ENCODE measurements at places on chromosomes 7 and 10. TPM values are rescaled to one million over a fixed set of nuclear protein-coding genes. Genes with fewer than 3 reads are reported as not detected.
A peak's percentile ranks its signal among the peaks of the same experiment; 100 is the strongest.

GRCh38 chr10:34380856-34381255 lies 434.2 kb downstream of the PARD3 start:
- no peak overlapping the region for H3K4me3 ChIP-seq
- no peak for DNase-seq
- no peak overlapping the region for H3K27ac ChIP-seq
- H3K27me3 ChIP-seq = no peaks in the 10 kb centered on the region
- no peaks in the 10 kb centered on the region for H3K4me1 ChIP-seq
- H3K36me3 ChIP-seq = peaks cover 24% of the 10 kb centered on the region

DNA sequence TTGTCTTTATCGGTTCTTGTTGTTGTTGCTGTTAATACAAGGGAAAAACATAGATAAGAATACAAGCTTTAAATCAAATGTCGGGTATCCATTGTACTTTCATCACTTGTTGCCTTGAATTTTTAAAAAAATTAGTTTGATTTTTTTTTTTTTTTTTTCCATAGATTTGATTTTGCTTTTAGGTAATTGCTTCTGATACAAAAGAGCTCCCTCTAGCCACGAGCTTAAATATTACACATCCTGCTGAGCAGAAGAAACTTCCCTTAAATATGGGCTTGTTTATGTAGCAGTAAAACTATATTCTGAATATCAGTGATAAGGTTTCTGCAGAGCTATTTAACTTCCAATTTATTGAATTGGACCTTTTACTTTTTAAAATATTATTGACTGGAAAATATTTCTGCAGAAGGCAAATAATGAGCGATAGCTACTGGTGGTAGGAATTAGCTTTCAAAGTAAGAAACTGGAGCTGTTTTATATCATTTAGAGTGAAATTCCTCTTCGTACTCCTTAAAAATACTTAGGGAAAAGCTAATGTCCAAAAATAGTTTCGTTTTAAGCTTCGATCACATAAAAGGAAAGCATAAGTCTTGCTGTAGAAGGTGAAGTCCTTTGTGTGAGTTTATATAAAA lies 216.9 kb downstream of the POLR1F start:
- H3K27ac ChIP-seq = no peak overlapping the region
- no peaks in the 10 kb centered on the region for H3K4me1 ChIP-seq
- DNase-seq = peak; percentile 66
- H3K36me3 ChIP-seq = no peaks in the 10 kb centered on the region
- no peak overlapping the region for H3K4me3 ChIP-seq

DNA sequence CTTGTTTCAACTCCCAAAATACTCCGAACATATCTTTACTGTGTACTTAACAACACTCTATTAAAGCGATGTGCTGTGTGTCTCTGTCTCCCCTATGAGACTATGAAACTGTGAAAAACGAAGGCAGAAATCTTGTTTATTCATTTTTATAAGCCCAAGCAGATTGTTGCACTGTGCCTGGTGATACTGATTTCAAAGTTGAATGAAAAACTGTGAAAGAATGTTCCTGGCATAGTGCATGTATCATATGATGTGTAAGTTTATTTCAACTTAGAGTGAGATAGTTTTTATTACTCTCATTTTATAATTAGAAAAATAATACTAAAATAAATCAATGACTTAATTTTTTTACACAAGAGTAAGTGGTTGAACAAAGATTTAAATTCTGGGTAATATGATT lies 471.9 kb upstream of the PCDH15 start:
- no peak overlapping the region for H3K4me3 ChIP-seq
- DNase-seq = no peak
- no peaks in the 10 kb centered on the region for H3K36me3 ChIP-seq
- no peak overlapping the region for H3K27ac ChIP-seq

- no peak overlapping the region for H3K27ac ChIP-seq
- H3K4me3 ChIP-seq = no peak overlapping the region
- peaks cover 10% of the 10 kb centered on the region for H3K4me1 ChIP-seq
- H3K27me3 ChIP-seq = no peaks in the 10 kb centered on the region
- H3K36me3 ChIP-seq = no peaks in the 10 kb centered on the region
Measured at GRCh38 chr7:91633013-91633441, 247.5 kb downstream of the MTERF1 start.

The FKBP14 gene
- 9.0 TPM for total RNA-seq

The SAMD9L gene
- total RNA-seq = 2.8 TPM

DNA sequence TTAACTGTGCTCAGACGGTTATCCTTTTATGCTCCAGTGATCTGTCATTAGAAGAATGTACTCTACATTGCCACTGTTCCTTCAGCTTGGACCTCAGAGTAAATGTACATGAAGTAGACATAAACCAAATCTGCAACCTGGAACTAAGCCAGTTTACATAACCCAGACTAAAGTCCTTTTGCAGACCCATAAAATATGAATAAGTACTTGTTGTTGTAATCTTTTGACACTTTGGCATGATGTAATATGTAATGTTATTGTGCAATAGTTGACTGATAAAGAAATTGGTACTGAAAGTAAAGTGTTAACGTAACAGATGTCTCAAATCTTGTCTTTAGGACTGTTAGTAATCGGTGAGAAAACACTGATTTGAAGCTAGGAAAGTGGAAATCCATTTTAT lies 115.8 kb upstream of the SORCS1 start:
- no peaks in the 10 kb centered on the region for H3K4me1 ChIP-seq
- H3K27me3 ChIP-seq = no peaks in the 10 kb centered on the region
- no peak overlapping the region for H3K4me3 ChIP-seq
- no peak for DNase-seq

The AKR1D1 gene
- total RNA-seq = not detected

- no peak overlapping the region for H3K4me3 ChIP-seq
- DNase-seq = no peak
- H3K27ac ChIP-seq = no peak overlapping the region
- H3K36me3 ChIP-seq = no peaks in the 10 kb centered on the region
- H3K27me3 ChIP-seq = peaks cover 5% of the 10 kb centered on the region
Measured at GRCh38 chr7:123484199-123484598, 50.2 kb downstream of the IQUB start.

DNA sequence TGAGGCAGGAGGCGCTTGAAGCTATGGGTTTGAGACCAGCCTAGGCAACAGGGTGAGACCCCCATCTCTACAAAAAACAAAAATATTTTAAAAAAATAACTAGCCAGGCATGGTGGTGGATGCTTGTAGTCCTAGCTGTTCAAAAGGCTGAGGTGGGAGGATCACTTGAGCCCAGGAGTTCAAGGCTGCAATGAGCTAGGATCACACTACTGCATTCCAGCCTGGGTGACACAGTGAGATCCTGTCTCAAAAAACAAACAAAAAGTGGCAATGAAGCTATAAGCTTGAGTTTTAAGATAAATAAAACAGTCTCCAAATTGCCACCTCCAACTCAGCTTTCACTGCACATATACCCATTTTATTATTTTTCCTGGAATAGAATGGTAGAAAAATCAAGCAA lies 281.3 kb downstream of the IPMK start:
- no peak for DNase-seq
- H3K27me3 ChIP-seq = no peaks in the 10 kb centered on the region
- peaks cover 11% of the 10 kb centered on the region for H3K4me1 ChIP-seq
- H3K4me3 ChIP-seq = no peak overlapping the region
- H3K27ac ChIP-seq = no peak overlapping the region

GRCh38 chr7:87330316-87330715 lies 15.1 kb upstream of the CROT start:
- DNase-seq = peak; percentile 43
- H3K36me3 ChIP-seq = no peaks in the 10 kb centered on the region
- no peaks in the 10 kb centered on the region for H3K27me3 ChIP-seq
- no peaks in the 10 kb centered on the region for H3K4me1 ChIP-seq

DNA sequence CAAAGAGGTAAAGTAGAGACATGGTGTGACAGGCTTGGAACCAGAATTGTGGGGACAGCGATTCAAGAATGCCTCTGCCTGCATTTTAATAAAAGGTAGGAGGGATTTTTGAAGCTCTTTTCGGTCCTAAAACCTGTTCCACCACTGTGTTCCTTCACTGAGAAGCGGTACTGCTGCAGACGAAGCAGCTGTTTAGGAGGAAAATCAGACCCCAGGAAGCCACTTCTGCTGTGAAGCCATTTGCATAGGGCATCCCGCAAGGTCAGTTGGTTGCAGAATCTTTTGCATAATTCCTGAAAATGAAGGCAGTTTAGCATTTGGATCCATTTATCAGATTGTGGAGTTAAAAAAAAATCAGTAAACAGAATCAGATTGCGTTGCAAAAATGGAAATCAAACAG lies 183.3 kb upstream of the PRKCQ start:
- no peak overlapping the region for H3K4me3 ChIP-seq
- H3K27ac ChIP-seq = no peak overlapping the region
- DNase-seq = no peak
- no peaks in the 10 kb centered on the region for H3K36me3 ChIP-seq
- H3K27me3 ChIP-seq = no peaks in the 10 kb centered on the region

The FGFBP3 gene
- total RNA-seq = 0.69 TPM

The SIRT1 gene
- total RNA-seq = 20.8 TPM

GRCh38 chr10:114879541-114880158 lies 58.1 kb downstream of the FHIP2A start:
- no peaks in the 10 kb centered on the region for H3K4me1 ChIP-seq
- no peaks in the 10 kb centered on the region for H3K27me3 ChIP-seq
- no peaks in the 10 kb centered on the region for H3K36me3 ChIP-seq
- peak overlapping the region; percentile 42 for H3K4me3 ChIP-seq

The FAM221A gene
- total RNA-seq = 5.6 TPM

GRCh38 chr7:99829524-99830160 lies 1.8 kb downstream of the CYP3A43 start:
- no peak overlapping the region for H3K27ac ChIP-seq
- peaks cover 36% of the 10 kb centered on the region for H3K27me3 ChIP-seq
- H3K4me3 ChIP-seq = no peak overlapping the region
- no peaks in the 10 kb centered on the region for H3K4me1 ChIP-seq
- H3K36me3 ChIP-seq = no peaks in the 10 kb centered on the region

The ASAH2 gene
- total RNA-seq = 14.0 TPM

- no peaks in the 10 kb centered on the region for H3K4me1 ChIP-seq
- no peak overlapping the region for H3K4me3 ChIP-seq
- no peak overlapping the region for H3K27ac ChIP-seq
- no peak for DNase-seq
- no peaks in the 10 kb centered on the region for H3K36me3 ChIP-seq
Measured at GRCh38 chr7:113131367-113131766, 13.0 kb upstream of the SMIM30 start.

- peaks cover 22% of the 10 kb centered on the region for H3K4me1 ChIP-seq
- H3K36me3 ChIP-seq = no peaks in the 10 kb centered on the region
- no peak overlapping the region for H3K4me3 ChIP-seq
- DNase-seq = no peak
- no peaks in the 10 kb centered on the region for H3K27me3 ChIP-seq
Measured at GRCh38 chr10:11887381-11888227, 64.4 kb downstream of the PROSER2 start.

DNA sequence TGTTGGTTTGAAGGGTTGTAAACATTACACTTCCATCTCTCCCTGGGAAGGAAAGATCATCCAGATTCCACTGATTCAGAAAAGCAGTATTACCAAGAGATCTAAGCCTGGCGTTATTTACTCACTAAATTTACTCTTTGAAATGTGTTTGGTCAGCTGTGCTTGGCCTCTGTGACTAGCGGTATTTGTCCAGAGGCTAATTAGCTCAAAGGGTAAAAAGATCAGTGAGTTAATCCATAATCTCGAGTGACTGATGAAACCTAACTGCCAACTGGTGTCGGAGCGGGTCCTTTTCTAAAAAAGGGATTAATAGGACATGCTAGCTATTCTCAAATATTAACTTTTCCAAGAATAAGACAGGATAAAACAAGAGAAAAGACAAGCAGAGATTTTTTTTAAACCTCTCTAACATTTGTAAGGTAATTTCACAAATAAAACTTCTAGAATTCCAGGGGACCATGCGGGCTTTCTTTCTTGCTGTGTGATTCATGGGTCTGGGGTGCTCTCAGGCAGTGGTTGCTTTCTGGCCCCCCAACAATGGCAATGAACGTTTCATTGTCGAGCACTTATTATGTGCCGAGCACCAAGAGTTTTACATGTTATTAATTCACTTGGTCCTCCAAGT lies 247.3 kb upstream of the AOAH start:
- H3K27ac ChIP-seq = no peak overlapping the region
- H3K27me3 ChIP-seq = 0 out of 2 replicates have a peak, but pooled peaks cover 4% of the 10 kb centered on the region
- DNase-seq = no peak
- no peaks in the 10 kb centered on the region for H3K4me1 ChIP-seq
- no peaks in the 10 kb centered on the region for H3K36me3 ChIP-seq

- H3K4me3 ChIP-seq = no peak overlapping the region
- H3K27ac ChIP-seq = no peak overlapping the region
- no peaks in the 10 kb centered on the region for H3K4me1 ChIP-seq
- H3K27me3 ChIP-seq = no peaks in the 10 kb centered on the region
- no peak for DNase-seq
Measured at GRCh38 chr7:52325237-52325636, 710.2 kb upstream of the POM121L12 start.

All from PC-3 (cell line).